ENCODE measurements at places on chromosomes 1 and 21.

DNA sequence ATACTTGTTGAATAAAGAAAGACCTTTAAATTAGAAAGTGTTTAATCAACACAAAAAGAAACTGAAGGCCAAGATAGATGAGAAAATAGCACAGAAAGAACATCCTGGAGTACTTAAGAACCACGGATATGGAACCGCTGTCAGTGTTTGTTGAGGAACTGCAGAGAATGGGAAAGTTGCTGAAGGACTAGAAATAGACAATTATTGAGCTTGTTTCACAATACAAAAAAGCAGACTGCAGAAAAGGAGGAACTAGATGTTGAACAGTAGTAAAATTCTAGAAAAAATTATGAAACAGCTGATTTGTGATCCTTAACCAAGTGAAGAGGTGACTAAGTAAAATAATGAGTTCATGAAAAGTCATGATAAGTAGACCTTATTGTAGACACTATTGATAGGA, 29.7 kb downstream of the MYSM1 start:
- DNase-seq: no peak

DNA sequence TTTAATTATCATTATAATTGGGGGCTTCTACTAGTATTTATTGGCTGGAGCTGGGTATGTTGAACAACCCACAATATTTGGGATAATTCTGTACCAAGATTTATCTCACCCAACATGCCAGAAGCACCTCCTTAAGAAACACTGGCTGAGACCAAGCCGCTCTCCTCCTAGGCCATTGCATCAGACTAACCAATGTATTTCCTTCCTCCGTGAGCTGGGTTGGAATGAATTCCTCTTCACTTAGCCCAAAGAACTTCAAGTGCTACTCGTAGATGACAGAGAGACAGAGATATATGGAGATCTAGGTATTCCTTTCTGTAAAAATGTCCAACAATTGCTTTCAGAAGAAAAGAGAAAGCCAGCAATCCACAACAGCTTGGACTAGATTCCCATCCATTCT, 87.2 kb upstream of the ETS2 start:
- no peak for DNase-seq

- DNase-seq: no peak
Observed at GRCh38 chr21:14890141-14890540, 174.7 kb downstream of the NRIP1 start.

GRCh38 chr1:119632103-119632490, 16.0 kb downstream of the ZNF697 start:
- DNase-seq: no peak

DNA sequence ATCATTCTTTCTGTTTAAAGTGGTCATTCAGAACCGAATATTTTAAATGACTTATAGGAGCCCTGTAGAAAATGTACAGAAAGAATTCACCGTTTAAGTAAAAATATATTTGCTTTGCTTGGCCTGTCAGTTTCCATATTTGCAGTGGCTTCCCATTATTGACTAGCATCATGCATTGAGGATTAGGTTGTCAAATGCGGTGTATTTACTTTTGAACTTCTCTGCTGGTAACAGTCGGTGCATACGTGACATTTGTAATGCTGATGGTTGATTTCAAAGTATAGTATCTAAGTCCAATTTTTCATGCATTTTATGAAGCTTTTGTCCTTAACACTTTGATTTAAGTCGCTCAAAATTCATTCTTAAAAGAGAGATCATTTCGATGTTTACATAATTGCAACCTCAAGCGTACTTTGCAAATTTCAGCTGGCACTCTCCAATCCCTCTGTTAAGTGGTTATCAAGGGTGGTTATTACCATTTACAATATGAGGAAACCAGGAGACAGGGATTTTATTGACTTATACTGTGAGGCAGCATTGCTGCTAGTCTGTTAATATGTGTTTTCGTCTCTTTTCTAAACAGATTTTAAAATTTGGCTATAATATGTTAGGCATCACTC, 201.6 kb downstream of the SDCCAG8 start:
- no peak for DNase-seq

DNA sequence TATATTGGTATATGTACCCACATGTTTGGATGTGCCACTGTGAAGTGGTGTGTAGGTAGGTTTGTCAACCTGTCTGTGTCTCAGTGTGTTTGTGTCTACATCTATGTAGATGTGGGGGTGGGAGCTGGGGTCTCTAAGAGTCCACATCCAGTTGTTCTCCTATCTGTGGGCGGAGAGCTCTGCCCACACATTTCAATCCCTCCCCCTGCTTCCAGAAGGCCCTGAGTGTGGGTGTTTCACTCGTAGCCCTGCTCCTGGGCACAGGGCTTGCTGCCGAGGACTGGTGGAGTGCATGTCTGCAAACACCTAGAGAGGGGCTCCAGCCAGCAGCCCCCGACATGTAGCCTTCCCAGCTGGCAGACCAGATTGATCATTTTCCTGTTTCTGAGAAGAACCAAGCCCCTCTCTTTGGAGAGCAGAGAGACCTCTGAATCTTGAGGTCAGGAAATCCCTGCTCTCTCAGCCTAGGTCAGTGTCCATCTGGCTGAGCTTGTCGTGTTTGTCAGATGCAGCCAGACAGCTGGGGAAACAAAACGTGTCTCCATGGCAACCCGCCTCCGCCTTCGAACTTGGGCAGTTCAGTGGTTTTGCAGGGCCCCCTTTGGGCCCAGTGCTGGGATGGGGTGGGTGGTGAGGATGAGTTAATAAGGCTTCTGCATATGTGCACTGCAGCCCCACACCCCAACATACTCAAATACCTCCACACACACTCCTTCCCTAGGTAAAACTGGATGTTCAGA, 31.2 kb upstream of the SYNC start:
- no peak for DNase-seq

- no peak for DNase-seq
Observed at GRCh38 chr21:46347203-46347550, 23.2 kb downstream of the PCNT start.

DNA sequence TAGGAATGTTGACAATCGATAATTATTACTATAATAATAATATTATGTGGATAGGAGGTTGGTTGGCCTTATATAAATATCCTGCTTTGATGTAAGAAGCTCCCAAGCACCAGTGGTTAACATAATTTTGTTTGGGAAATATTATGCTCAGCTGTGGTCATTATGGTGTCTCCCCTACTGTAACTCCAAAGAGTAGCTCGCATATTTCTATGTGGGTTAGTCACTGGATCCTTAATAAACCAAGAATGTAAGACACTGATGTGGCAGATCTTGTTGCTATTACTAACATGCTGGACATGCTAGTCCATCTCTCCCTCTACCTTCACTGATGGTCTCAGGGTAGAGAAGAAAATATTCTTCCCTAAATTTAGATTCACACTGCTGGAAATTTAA, 79.2 kb upstream of the RALGPS2 start:
- no peak for DNase-seq

GRCh38 chr1:159141584-159142390, 29.6 kb upstream of the CADM3 start:
- no peak for DNase-seq

DNA sequence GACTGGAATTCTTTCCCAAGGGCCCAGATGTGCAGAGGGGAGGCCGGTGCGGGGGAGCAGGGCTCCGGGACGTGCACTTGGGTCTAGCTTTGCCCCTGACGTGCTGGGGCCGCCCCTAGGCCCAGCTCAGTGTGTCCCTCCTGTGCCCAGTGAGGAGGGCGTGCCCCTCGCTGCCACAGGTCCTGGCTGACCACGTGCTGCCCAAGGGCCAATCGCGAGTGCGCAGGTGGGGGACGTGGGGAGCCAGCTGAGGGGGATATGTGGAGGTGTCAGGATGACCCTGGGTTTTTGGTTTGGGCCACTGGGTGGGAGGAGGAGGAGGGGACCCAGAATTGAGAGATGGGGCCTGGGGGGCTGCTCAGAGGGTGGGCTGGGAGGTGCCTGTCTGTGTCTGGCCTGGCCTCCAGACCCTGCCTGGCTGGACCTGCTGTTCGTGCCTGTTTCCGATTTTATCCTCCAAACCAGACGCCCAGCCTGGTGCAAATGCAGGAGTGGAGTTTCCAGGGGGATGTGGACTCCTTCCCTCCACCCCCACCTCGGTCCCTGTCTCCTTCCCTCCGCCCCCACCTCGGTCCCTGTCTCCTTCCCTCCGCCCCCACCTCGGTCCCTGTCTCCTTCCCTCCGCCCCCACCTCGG, 6.1 kb upstream of the RNF223 start:
- no peak for DNase-seq

DNA sequence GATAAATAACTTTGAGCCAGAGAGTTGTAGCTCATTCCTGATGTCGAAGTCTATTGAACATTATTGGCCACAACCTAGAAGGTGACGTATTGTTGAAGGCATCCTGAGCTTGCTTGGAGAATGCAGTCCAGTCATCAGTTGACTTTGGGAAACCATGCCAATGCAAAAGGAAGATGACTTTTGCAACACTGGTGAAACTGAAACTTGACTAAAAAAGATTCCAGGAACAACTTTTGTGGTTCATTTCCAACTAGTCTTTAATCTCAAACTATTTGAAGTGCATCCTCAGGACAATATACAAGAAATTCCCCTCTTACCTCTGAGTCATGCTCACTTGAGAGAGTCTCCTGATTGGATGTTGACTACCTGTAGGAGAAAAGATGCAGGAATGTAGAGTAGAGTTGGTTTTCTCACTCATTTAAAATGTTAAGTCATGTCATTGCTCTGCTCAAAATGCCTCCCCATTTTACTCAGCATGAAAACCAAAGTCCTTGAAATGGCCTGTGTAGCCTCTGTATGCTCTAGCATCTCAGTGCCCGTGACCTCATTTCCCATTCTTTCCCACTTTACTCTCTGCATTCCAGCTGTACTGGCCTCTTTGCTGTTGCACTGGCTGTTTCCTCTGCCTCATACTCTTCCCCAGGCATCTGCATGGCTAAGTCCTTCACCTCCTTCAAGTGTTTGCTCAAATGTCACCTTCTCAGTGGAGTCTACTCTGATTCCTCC, 24.4 kb upstream of the LEPR start:
- peak; percentile 85 for DNase-seq

- DNase-seq: no peak
Observed at GRCh38 chr1:187588917-187589316, 760.2 kb downstream of the PLA2G4A start.

- DNase-seq: no peak
Observed at GRCh38 chr1:109794319-109795132, 30.8 kb upstream of the EPS8L3 start.

DNA sequence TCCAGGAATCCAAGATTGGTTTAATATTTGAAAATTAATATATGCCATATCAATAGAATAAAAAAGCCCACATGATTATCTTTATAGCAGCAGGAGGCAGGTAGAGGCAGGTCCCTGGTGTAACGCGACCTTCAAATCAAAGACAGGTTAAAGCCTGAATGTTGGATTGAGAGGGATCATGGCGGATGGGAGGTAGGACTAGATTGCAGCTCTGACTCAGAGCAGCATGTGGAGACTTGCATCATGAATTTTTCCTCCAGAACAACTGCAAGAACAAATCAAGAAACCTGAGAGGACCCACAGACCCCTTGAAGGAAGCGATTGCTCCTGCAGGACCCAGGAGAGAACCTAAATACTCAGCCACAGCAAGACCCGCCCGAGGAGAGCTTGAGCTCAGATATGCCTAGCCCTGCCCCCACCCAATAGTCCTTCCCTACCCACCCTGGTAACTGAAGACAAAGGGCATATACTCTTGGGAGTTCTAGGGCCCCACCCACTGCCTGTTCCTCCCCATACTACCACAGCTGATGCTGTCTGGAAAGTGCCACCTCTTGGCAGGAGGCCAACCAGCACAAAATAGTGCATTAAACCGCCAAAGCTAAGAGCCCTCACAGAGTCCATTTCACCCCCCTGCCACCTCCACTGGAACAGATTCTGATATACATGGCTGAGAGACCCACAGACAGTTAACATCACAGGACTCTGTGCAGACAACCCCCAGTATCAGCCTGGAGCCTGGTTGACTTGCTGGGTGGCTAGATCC, 19.5 kb downstream of the S100B start:
- no peak for DNase-seq

- DNase-seq: no peak
Observed at GRCh38 chr21:33751120-33751519, 108.8 kb downstream of the ITSN1 start.

GRCh38 chr1:230423951-230424350, 2.2 kb downstream of the PGBD5 start:
- no peak for DNase-seq

DNA sequence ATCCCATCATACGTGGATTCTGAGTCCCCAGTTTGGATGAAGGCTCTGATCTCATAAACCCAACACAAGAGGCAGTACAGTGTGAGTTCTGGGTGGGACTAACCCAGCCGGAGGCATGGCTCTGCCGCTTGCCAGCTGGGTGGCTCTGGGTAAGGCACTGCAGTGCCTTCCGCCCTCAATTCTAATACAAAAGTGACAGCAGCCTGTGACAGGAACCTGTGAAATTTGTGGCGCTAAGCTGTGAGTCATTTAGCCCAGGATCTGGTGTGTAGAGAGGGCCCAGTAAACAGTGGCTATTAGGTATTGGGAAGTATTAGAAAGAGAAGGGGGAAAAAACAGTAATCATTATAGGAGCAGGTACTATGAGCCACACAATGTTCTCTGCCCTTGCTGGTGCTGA, 23.3 kb downstream of the HSPG2 start:
- no peak for DNase-seq

GRCh38 chr1:30511563-30511962, 211.8 kb downstream of the MATN1 start:
- no peak for DNase-seq

DNA sequence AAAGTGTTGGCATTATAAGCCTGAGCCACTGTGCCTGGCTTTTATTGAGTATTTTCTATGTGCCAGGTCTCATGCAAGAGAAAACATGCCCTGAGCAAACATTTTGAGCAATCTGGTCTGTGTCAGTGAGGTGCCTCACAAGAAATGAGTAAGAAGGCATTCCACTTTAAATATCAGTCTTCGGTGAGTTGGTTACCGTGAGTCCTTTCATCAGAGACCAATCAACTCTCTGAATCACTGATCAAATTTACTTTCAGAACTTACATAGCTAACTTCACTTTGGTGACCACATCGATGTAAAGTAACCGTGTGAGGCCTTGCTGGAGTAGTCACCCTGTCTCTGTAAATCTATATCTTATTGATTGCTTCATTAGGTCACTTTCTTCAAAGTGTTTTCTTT, 14.3 kb upstream of the DDX59 start:
- DNase-seq: no peak

- no peak for DNase-seq
Observed at GRCh38 chr1:197910120-197910991, 6.8 kb upstream of the LHX9 start.

GRCh38 chr21:33936301-33937038, 20.9 kb upstream of the ATP5PO start:
- DNase-seq: no peak

GRCh38 chr1:64963466-64963865, 2.9 kb downstream of the JAK1 start:
- DNase-seq: no peak

DNA sequence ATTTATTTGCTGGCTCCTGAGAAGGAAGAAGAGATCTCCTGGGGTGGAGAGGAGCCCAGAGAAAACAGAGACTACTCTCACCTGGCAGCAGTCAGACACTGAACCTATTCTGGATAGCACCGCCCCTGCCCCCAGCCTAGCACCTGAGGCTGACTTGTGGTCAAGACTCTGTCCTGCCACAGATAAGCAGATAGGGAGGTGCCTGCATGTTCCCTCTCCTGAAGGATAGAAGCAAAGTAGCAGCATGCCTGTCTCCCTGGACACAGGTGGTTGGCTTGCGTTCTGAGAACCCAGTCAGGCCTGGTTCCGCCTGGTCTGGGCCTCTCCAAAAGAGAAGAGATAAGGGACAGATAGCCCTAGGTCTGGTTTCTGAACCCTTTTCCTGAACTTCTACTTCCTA, 1.3 kb upstream of the EFNA3 start:
- DNase-seq: no peak

Measured in activated CD4-positive, alpha-beta T cell treated with anti-CD3 and anti-CD28 coated beads, Interleukin-2, amount 50 U/mL, for 16 hours (primary cell).